ENCODE measurements at places on chromosomes 6 and 20. TPM values are rescaled to one million over a fixed set of nuclear protein-coding genes. Genes with fewer than 3 reads are reported as not detected.

DNA sequence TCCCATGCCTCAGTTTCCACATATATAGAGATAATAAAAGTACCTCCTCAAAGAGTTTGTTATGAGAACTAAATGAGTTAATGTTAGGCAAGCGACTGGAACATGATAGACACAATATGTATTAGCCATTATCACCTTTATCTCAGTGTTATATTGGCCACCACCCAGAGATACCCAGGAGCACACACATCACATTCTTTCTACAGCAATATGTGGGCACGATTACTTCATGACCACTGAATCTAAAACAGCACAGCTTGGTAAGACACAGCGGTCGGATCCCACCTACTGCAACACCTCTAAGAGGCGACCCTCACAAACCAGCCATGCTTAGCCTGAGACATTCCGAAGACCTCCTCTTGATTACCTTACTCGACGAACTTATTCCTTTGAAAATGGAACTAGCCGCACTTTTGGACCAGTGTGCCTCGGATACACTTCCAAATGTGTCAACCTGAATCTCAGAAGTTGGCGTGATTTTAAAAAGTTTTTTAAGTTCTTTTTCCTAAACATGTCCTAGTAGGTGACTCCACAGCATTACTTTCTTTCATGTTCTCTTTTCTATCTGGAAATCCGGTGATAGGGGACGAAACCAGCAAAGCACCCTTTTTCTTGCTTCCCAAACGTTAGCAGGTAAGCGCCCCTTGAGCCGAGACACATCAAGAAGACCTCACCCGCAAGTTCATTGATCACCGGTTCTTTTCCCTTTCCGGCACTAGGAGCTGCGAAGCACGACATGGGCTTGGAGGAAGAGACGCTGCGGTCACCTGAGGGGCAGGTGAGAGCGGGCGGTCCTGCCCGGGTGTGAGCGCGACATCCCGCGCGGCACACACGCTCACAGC lies 923 bp downstream of the GMDS start:
- no peak for DNase-seq

DNA sequence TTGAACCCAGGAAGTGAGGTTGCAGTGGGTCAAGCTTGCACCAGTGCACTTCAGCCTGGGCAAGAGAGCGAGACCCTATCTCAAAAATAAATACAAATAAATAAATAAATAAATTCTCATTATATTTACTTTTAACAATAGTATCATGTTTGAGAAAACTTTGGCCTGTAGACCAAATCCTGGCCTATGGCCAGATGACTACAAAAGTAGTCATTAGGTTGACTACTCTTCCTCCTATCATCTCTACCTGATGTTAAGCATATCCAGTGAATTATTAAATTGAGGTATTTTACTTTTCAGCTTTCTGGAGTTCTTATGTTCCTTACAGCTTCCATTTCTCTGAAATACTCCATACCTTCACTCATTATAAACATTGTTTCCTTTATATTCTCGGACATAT lies 280.6 kb downstream of the LAMA2 start:
- DNase-seq, result no peak

- no peak for DNase-seq
These were observed 37.7 kb upstream of the B4GALT5 start for GRCh38 chr20:49751397-49751736.

- DNase-seq, result no peak
These were observed 108.7 kb downstream of the ERMARD start for GRCh38 chr6:169859978-169860703.

Gene MMP24
- total RNA-seq, result 0.15 TPM

DNA sequence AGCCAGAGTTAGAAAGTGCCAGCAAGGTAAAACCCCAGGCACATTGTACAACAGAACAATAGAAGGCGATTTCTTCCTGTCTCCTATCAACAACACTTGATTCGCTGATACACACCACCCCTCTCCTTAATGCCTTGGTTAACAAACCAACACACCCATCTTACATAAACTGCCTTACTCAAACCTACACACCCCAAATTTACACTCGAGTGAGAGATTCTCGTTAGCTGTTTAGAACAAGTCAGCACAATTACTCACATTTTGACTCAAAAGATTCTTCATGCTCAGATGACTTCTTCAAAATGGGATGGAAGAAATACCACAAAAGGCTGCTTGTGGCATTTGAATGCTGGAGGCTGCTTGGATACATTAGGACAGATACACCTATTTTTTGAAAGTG lies 80.0 kb upstream of the FOXQ1 start:
- no peak for DNase-seq

DNA sequence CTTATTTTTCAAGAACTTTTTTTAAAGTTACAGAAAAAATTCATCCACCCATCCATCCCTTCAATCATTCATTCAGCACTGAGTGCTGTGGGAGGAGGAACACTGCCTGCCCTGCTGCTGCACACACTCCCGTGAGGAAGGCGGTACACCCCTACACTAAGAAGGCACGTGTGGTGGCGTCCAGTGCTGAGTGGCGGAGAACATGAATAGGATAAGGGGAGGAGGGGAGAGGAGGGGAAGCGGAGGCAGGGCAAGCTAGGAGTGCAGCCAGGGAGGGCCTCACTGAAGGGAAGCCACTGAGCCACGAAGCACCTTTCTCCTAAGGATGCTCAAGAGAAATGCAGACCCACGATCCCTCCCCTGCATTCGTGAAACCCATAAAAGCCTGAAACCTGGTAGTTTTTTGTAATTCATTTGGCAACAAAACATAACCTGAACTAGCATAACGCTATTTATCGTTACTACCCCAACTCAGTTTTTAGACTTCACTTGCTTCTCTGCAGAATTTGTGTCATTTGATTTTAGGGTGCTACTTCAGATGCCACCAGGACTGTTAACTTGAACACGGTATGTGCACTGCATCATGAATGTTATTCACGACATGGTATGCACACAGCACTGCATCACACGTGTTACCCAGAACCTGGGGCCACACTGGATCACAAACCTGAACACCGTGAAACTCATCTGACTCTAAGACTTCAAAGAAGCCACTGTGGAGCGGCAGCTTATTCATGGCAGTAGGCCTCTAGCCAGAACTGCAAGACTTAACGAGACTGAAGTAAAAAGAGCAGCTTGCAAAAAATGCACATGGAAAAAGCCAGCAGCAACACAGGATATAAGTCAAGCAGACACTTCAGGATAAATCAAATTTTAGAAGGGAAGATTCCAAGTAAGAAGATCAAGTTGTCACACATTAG lies 3.5 kb downstream of the RNASET2 start:
- no peak for DNase-seq

DNA sequence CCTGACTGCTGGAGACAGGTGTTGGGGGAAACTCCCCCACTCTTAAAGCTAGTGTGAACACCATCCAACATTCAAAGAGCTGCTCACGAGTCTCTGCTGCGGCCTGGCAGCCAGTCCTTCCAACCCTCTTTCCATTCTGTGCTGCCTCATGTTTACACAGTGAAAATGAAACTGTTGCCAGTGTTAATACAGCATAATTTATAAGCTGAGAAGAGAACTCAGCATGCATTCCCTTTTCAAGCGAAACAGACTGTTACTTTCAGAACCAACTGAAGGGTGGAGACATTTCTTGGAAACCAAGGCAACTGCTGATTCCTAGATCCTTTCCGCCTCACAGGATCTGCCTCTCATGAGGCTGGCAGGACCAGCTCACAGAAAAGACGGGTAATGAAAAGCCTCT lies 533.8 kb upstream of the ID4 start:
- DNase-seq, result no peak

DNA sequence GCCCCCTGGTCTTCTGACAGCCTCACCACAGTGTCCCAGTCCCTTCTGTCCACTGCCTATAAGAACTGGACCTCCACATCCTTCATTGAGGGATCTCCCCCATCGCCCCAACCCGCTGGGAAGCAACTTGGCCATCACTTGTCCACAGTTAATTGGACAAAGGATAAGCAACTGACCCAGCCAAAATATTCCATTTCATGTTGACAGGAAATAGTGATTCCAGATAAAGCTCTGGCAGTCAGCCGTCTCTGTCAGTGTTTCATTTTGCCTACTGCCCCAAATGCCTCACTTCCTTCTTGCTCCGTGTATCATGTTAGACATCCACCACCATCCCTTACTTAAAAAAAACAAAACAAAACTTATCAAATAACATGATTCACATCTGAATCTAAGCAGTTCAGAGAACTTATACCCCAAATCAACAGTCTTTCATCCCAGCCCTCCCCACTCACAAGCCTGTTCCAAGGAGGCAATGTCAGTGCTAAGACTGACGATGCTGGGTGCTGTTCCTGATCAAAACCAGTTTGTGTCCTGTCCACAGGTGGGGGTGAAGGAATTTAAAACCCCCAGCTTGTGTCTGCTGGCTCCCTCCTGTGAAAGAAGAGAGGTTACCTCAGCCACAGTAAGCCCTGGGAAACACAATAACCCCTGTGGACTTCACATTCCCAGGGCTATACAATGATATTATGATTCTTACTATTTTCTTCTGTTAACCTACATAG lies 162.5 kb downstream of the WDR27 start:
- DNase-seq, result no peak

Gene ULBP1
- total RNA-seq, result 0.20 TPM

GRCh38 chr6:63862486-63863198 lies 227.0 kb downstream of the PHF3 start:
- no peak for DNase-seq
